ENCODE measurements at places on chromosomes 3 and 15.

GRCh38 chr3:183123891-183124290 is 24.6 kb upstream of the MCCC1 start:
- DNase-seq = no peak

DNA sequence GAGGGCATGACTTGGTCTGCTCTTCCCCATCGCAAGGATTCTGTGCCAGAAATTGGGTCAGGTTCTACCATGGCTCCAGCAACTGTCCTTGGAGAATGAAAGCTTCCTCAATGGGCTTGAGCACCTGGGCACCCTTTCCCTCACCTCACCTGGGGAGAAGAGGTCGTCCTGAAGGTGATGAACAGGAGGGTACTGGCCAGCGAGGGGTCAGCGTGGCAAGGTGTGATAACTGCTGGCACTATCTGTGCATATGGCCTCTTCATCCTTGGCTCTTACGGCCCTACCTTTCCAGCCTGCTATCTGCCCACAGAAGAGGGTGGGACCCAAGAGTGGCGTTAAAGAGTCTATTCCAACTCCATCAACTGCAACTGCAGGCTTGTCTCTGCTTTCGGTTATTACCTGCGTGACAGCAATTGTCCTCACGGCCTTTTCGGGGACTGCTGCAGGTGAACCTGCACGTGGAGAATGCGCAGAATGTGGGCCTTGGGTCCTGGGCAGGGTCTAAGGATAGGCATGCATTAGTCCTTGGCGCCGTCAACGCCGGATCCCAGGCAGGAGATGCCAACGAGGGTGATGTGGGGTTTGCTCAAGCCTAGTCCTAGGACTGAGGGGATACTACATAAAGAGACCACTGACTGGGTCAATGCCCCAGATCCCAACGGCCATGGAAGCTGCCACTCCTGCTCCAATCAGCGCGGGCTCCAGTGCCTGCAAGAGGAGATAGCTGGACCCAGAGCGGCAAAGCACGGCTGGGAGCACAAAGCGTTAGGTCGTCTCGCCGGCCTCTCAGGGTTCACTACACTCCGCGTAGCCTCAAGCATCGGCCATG is 625 bp upstream of the RBM15B start:
- DNase-seq = no peak

DNA sequence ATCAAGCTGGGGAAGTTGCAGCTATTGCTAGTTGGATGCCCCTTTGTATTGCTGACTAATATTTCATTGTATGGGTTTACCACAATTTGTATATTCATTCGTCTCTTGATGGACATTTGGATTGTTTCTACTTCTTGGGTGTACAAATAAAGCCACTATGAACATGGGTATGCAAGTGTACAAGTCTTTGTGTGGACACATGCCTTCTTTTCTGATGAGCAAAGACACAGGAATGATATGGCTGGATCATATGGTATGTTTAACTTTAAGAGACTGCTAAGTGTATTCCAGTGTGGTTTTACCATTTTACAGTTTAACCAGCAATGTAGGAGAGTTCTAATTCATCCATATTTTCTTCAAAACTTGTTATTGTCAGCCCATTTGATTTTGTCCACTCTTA is 32.2 kb downstream of the NECTIN3 start:
- DNase-seq = no peak

DNA sequence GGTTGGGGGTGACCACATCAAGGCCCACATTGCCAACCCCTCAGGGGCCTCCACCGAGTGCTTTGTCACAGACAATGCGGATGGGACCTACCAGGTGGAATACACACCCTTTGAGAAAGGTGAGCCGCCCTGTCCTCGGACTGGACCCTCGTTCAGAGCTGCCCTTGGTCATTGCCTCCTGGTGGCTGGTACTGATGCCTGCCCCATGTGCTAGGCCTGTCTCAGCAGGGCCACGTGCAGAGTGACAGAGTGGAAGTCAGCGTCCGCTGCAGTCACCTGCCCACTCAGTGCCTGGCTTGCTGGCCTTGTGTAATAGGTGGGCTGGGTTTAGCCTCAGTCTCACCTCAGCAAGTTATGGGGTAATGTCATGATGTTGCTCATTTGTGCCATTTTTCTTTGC is 86.4 kb downstream of the DNASE1L3 start:
- DNase-seq = no peak
